Colonic mucosa (tissue), 4 donors: ENCODE measurements at places on chromosomes 6 and 20. TPM values are rescaled to one million over a fixed set of nuclear protein-coding genes. Genes with fewer than 3 reads are reported as not detected.

DNA sequence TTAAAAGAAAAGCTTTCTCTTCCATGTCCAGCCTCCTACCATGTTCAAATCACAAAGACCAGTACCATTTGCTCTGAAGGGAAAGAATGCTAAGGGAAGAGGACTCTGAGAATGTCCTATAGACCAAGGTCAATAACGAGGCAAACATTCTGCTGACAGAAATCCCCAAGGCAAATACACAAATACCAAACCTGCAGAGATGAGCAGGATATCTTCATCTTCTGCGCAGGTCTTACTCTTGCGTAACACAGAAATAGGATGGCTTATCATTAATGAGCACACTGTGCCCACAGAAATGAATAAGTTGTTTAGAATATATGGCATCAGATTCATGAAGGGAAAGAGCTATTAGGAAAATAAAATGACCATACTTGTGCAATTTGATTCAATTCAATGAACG lies 137.3 kb downstream of the BTBD9 start:
- no peak for DNase-seq

DNA sequence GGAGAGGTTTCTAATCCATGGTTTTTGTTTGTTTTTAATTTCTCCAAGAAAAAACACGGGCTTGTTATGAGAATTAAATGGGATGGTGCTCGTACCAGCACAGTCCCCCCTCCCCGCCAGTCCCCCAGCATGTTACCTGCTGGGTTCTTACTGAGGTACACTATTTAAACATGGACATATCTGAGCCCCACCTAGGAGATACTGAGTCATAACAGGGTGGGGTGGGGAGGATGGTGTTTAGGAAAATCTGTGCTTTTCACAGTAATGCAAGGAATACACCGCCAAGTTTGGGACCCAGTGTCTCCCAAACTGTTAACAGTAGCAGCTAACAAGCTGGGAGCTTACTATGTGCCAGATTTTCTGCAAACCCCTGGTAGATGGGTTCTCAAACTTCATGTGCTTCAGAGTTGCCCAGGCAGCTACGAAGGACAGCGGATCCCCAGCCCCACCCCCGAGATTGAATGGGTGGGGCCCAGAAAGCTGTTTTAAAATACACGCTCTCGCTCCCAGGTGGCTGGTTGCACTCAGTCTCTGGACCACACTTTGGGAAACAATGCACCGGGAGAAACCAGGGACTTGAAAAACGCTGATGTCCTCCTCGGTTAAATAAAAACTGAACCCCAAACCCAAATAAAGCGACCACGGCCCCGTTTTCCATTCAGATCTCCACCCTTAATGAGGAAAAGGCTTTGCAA lies 995 bp downstream of the ZFP64 start:
- DNase-seq, result peak; percentile 82

GRCh38 chr6:39178235-39178634 lies 51.0 kb downstream of the KCNK5 start:
- DNase-seq, result no peak

- DNase-seq, result no peak
Observed at GRCh38 chr6:25489399-25489798, 162.6 kb upstream of the SCGN start.

DNA sequence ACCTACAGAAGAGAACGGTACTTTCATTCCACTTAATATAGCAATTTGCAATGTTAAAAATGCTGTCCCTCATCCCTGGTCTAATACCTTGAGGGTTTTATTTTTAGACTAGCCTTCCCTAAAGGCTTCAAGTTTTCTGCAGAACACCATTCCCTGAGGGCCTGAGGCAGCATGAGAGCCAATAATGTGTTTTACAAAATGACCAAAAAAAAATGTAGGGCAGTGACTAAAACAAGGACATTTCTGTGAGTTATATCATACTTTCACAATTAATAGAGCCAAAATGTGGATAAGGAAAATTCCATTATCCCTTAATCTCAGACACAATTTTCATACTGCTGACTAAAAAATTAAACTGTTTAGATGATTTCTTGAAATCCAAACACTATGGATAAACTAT lies 22.7 kb downstream of the GPR63 start:
- no peak for DNase-seq

DNA sequence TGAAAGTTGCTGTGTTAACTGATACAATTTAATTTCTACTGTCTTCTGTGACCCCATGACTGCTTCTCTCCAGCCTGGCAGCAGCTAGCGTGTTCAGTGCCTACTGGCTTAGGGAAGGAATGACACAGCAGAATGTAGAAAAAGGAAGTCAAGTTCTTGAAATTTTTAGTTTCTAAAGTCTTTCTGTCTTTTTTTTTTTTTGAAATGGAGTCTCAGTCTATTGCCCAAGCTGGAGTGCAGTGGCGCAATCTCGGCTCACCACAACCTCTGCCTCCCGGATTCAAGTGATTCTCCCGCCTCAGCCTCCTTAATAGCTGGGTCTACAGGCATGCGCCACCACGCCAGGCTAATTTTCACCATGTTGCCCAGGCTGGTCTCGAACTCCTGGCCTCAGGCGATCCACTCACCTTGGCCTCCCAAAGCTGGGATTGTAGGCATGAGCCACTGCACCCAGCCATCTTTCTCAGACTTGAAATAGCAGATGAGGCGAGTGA lies 39.3 kb downstream of the PCNA start:
- DNase-seq, result no peak

Gene ADTRP
- total RNA-seq, result 79.9 TPM
